Activated CD4-positive, alpha-beta T cell treated with anti-CD3 and anti-CD28 coated beads, Interleukin-2, amount 10 ng/mL, durations not matched to agents 24 days and 14 days (primary cell): ENCODE measurements at places on chromosomes 11 and 22.

- peak overlapping the region; percentile 43 for H3K27ac ChIP-seq
- no peaks in the 10 kb centered on the region for H3K36me3 ChIP-seq
- H3K4me3 ChIP-seq, result no peak overlapping the region
These were observed 23.7 kb upstream of the SESN3 start for GRCh38 chr11:95254716-95255115.

- DNase-seq, result peak; percentile 48
- H3K27me3 ChIP-seq, result no peaks in the 10 kb centered on the region
- H3K4me1 ChIP-seq, result peaks cover 24% of the 10 kb centered on the region
- H3K36me3 ChIP-seq, result peaks cover 58% of the 10 kb centered on the region
- H3K27ac ChIP-seq, result no peak overlapping the region
These were observed 10.5 kb downstream of the ARL14EP start for GRCh38 chr11:30333405-30333804.

GRCh38 chr11:128405714-128406662 is 181.4 kb downstream of the ETS1 start:
- no peaks in the 10 kb centered on the region for H3K36me3 ChIP-seq
- peaks cover 8% of the 10 kb centered on the region for H3K4me1 ChIP-seq
- no peak for DNase-seq
- H3K4me3 ChIP-seq, result no peak overlapping the region

- no peak overlapping the region for H3K27ac ChIP-seq
- no peaks in the 10 kb centered on the region for H3K36me3 ChIP-seq
- H3K27me3 ChIP-seq, result peaks cover 28% of the 10 kb centered on the region
These were observed 3.2 kb downstream of the EHF start for GRCh38 chr11:34624069-34624468.

DNA sequence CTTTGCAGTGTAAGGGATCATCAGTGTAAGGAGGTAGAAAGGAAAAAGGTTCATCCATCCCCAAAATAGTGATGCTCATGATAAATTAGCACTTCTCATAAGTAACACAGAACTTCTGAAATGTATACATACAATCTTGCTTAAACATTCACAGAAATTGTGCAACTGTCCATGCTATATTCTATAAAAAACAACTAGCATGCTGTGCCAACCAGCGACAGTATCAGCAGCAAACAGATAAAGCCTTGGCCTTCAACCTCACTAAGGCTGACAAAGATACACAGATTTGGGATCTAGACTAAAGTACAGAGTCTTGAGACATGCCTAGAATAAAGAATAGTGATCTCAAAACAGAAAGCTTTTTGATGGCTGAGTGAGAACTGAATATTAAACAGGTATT is 74.1 kb upstream of the CHRM4 start:
- H3K4me1 ChIP-seq, result peaks cover 9% of the 10 kb centered on the region
- no peak overlapping the region for H3K27ac ChIP-seq
- H3K4me3 ChIP-seq, result no peak overlapping the region
- no peaks in the 10 kb centered on the region for H3K27me3 ChIP-seq

DNA sequence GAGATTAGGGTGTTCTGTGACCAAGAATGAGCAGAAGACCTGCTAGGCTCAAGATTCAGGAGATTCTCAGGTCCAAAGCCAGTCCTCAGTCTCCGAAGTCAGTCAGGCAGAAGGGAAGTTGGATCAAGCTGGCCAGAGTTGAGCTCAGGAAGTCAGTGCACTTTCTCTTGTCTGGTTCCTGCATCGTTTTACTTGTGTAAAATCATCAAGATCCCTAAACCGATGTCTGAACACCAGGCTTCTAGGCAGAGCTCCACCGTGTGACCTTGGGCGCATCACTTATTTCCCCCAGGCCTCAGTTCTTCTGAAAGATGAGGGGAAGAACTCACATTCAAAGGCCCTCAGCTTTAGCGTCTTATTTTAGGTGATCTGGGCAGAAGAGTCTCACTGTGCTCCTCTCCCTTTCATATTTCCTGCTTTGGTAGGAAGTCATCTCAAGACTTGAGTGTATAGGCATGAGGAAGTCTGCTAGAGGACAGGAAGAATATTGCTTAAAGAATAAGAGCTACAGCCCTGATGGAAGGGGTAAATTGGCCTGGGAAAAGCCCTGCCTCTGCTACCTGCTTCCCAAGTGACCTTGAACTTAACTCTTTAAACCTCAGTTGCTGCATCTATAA is 20.2 kb downstream of the NF2 start:
- H3K27me3 ChIP-seq, result no peaks in the 10 kb centered on the region
- H3K4me3 ChIP-seq, result peak overlapping the region; percentile 20
- peaks cover 45% of the 10 kb centered on the region for H3K4me1 ChIP-seq
- peak overlapping the region; percentile 65 for H3K27ac ChIP-seq
- H3K36me3 ChIP-seq, result peaks cover 4% of the 10 kb centered on the region

DNA sequence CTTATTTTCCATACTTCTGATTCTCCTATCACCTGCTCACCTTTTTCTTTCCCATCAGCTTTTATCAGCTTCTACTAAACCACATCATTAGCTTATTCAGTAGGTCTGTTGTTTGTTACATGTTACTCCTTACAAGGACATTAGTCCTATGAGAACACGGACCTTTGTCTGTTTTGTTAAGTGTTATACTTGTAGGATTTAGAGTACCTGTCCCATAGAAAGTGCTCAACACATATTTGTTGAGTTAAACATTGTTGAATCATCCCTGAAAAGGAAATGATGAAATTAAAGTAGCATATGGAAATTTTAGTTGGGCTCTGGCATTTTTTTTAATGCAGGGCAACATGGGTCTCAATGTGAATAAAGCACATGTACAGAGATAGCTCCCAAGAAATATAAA is 222.1 kb upstream of the CARD18 start:
- DNase-seq, result no peak
- no peak overlapping the region for H3K4me3 ChIP-seq
- H3K27ac ChIP-seq, result no peak overlapping the region
- no peaks in the 10 kb centered on the region for H3K27me3 ChIP-seq
- no peaks in the 10 kb centered on the region for H3K4me1 ChIP-seq
- no peaks in the 10 kb centered on the region for H3K36me3 ChIP-seq

GRCh38 chr11:24760681-24761080 is 263.8 kb downstream of the LUZP2 start:
- no peaks in the 10 kb centered on the region for H3K36me3 ChIP-seq
- no peak overlapping the region for H3K4me3 ChIP-seq
- H3K27me3 ChIP-seq, result no peaks in the 10 kb centered on the region
- no peaks in the 10 kb centered on the region for H3K4me1 ChIP-seq
- no peak overlapping the region for H3K27ac ChIP-seq

DNA sequence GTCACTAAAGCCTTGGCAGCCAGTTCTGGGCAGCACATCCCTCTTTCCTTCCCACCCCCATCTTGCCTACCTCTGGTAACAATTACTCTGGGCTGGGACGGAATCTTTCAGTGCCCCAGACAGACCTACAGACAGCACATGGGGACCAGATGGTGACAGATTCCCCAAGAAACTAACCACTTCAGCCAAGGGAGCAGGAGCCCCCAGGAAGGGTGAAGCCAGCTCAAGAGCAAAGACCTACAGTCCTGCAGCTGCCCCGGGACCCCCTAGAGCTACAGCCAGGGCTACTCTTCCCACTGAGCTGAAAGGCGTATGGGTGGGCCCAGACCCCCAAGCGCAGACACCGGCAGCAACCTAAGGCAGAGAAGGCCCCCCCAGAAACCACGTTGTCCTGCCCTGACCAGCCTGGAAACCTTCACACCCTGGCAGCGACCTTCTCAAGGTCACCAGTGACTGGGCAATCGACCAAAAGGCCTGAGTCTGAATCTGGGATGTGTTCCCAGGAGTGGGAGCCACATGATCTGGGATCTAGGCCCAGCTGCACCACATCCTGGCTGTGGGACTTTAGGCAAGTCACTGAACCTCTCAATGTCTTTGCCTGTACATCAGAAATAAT is 65.8 kb downstream of the LRRC32 start:
- no peaks in the 10 kb centered on the region for H3K4me1 ChIP-seq
- no peak for DNase-seq
- peaks cover 2% of the 10 kb centered on the region for H3K27me3 ChIP-seq

DNA sequence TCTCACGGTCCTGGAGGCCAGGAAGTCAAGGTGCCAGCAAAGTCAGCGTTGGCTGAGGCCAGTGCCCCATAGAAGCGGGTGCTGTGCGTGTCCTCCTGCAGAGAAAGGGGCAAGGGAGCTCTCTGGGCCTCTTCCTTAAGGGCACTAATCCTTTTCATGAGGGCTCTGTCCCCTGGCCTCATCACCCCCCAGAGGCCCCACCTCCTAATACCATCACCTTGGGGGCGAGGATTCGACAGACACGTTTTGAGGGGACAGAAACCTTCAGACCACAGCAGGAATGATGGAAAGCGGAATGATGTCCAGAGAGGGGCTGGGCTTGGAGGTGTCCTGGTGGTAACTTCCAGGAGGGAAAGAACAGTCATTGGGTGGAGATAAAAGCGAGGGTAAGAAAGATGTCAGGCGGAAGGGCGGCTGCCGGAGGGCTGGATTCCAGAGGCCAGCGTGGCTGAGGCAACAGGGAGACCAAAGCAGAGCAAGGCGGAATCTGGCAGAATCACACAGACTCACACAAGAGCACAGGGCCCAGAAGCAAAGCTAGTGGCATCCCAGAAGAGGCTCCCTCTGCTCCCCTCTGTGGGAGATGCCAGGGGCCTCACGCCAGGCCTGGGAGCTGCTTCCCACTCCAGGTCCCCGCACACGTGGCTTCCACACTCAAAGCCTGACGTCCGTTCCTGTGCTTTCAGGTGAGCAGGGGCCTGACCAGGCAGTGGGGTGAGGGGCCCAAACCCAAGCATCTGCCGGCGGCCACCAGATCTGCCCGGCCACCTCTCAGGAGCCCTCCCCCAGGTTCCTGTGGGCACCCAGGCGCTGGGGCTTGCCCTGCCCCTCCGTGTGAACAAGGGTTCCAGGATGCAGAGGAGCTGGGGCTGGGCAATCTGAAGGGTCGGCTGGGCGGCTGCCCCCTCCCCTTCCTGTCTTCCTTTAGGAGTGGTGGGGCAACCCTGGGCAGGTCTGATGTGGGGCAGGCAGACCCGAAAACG is 784.5 kb downstream of the BRD1 start:
- no peaks in the 10 kb centered on the region for H3K36me3 ChIP-seq
- no peak overlapping the region for H3K4me3 ChIP-seq
- no peaks in the 10 kb centered on the region for H3K27me3 ChIP-seq
- no peak for DNase-seq
- no peak overlapping the region for H3K27ac ChIP-seq

DNA sequence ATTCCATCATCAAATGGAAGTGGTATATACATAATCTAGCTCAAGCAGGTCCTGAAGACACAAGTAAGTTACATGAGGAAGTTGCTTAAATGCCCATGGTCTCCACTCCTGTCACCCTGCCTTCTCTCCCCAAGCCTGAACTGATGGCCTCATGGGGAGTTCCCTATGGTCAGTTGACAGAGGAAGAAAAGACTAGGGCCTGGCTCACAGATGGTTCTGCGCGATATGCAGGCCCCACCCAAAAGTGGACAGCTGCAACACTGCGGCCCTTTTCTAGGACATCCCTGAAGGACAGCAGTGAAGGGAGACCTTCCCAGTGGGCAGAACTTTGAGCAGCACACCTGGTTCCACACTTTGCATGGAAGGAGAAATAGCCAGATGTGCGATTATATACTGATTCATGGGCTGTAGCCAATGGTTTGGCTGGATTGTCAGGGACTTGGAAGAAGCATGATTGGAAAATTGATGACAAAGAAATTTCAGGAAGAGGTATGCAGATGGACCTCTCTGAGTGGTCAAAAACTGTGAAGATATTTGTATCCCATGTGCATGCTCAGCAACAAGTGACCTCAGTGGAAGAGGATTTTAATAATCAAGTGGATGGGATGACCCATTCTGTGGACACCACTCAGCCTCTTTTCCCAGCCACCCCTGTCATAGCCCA is 17.3 kb upstream of the CD82 start:
- no peak overlapping the region for H3K4me3 ChIP-seq
- H3K36me3 ChIP-seq, result no peaks in the 10 kb centered on the region
- H3K27ac ChIP-seq, result no peak overlapping the region
- no peaks in the 10 kb centered on the region for H3K4me1 ChIP-seq
- peaks cover 16% of the 10 kb centered on the region for H3K27me3 ChIP-seq
- no peak for DNase-seq

GRCh38 chr11:108556019-108556418 is 37.5 kb downstream of the EXPH5 start:
- peaks cover 2% of the 10 kb centered on the region for H3K27me3 ChIP-seq
- H3K4me1 ChIP-seq, result peaks cover 9% of the 10 kb centered on the region
- no peak overlapping the region for H3K4me3 ChIP-seq

GRCh38 chr22:40594924-40595323 is 41.6 kb downstream of the MRTFA start:
- no peak for DNase-seq
- no peaks in the 10 kb centered on the region for H3K27me3 ChIP-seq
- no peak overlapping the region for H3K27ac ChIP-seq
- H3K4me3 ChIP-seq, result no peak overlapping the region
- peaks cover 2% of the 10 kb centered on the region for H3K36me3 ChIP-seq

- no peak overlapping the region for H3K27ac ChIP-seq
- no peaks in the 10 kb centered on the region for H3K4me1 ChIP-seq
- H3K27me3 ChIP-seq, result no peaks in the 10 kb centered on the region
- peaks cover 27% of the 10 kb centered on the region for H3K36me3 ChIP-seq
- H3K4me3 ChIP-seq, result no peak overlapping the region
These were observed 34.2 kb downstream of the DDX10 start for GRCh38 chr11:108698844-108699642.

DNA sequence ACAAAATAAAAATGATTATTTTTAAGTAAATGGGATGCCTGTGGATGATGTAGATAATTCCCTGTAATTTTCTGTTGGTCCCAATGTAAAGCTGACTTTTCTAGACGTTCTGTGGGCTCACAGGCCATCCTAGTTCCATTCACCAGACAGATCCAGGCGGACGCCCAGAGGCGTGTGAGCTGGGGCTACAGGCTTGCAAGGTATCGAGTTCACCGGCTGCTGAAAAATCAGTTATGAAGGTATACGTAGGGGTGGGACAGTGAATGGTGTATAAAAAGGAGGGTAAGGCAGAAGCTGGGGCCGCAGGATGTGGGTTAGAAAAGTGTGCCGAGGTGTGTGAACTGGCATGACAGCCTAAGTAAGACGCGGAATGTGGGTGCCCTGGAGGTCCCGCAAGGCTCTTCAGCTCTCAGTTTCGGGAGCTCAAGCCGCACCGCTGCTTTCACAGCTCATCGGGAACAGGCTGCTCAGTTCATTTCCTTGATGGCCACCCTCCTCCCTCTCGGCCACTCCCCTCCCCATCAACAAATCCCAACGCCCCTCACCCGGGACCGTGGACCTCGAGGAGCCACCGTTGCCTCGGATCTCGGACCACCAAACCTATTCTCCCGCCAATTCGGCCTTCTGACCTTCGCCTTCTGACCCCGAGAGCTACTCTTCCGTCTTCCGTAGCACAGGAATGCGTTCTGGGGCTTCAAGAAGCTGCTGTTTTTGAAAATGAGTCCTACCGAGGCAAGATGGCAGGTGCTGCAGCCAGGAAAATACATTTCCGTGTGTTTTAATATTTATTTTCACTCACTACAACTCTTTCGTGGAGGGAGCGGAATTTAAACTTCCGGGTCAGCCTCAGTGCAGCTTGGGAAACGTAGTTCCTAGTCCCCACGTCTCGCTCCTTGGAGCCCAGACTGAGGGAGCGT is at the start of gene XNDC1N:
XNDC1N (minus strand) TSS at position 775 of the 917 bp plus-strand sequence. CDS start 5,241 bp downstream, outside the sequence.
- H3K27ac ChIP-seq, result peak within 1 kb of the TSS; percentile 99
- peaks cover 37% of the 10 kb centered on the region for H3K36me3 ChIP-seq
- no peaks in the 10 kb centered on the region for H3K27me3 ChIP-seq
